Inflammatory macrophage (primary cell): ENCODE measurements at places on chromosomes 2 and 18.

DNA sequence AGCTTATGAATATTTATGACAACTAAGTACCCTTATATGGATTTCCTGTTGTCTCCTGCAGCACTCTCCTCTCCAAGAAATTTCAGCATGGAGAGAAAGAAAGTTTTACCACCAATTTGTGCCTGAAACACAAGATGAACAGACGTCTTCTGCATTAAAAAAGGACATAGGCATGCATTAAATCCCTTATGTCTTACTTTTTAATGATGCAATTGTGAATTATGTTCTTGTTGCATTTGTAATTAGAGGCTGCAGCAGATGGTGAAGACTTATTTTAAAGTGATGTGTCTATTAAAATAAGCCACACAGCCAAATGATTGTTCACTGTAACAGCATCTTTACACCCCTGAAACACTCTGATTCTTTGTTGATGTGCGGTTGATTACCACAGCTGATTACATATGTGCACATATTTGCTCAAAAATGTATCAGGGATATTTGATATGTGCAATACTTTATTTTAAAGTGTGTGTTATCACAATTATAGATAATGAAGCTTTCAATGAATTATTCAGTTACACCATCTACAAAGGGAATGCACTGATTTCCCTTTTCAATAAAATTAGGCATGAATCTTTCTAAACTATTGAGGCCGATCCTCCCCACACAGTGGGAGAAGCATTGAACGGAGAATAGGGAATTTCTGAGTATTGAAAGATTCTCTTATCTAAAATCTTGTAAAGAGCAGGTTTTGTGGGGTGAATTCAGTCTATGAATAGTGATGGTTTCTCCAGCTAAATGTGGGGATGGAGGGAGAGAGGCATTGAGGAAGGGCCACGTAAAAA lies 585.1 kb downstream of the SLC4A3 start:
- no peak for DNase-seq

DNA sequence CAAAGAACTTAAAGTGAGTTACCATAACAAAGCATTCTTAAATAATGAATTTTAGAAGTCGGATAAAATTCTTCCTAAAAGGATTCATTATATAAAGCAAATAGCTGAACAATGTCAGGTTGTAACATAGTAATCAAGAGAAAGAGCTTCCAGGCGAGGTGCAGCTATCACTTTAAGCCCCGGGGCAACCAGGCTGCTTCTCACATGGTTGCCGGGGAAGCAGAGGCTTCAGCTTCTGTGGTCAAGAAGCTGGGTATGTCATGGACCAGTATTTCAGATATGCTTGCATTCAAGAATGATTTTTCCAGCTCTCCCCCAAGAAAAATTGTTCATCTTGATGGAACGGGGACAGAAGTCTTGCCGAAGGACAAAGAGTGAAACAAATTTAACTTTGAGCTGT lies 23.6 kb upstream of the KYNU start:
- no peak for DNase-seq

- no peak for DNase-seq
These were observed 235.4 kb downstream of the ATAD2B start for GRCh38 chr2:23691565-23691964.

DNA sequence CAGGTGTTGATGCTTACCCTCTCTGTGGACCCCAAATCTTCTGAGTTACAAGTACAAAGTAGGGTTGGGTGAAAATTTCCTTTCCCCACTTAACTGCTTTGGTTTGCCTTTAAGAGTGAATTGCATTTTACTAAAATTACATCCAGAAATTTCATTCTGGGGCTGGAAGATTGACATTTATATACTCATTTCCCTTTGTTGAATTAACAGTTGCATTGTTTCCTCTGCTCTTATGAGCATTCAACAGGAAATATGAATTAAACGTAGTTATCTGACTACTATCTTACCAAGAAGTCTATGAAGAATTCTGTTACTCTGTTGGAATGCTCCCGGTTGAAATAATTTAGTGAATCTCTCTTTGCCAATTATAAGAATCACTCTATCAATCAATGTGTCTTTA lies 1231.1 kb upstream of the NXPH2 start:
- DNase-seq = no peak

DNA sequence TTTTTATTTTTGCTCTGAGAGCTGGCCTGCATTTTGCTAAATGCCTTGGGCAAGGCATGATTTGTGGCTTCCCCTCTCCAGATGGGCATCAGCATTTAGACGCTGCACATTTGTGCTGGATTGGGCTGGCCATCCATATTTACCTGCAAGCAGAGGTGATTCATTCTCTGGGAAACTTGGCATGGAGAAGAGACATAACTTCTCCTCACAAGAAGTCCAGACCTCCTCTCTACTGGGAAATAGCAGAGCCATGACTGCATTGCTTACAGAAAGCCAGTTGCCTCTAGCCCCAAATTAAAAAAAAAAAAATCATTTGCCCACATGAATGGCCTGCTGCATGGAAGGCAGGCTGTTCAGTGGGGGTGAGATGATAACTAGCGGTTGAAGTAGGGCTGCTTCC lies 120.1 kb downstream of the ACTR3 start:
- DNase-seq = no peak

GRCh38 chr2:222733846-222734702 lies 62.6 kb downstream of the MOGAT1 start:
- no peak for DNase-seq

DNA sequence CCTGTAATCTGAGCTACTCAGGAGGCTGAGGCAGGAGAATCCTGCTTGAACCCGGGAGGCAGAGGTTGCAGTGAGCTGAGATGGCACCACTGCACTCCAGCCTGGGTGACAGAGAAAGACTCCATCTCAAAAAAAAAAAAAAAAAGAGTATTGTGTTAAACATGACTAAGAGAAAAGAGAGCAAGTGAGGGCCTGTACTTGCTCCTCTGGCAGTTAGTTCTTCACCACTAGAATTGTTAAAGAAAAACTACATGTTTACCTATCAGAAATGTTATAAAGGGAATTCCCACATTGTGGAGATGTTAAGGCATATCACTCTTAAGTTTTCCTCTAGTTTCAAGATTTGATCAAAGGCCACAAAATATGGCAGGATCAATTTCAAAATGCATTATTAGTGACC lies 75.4 kb upstream of the LRATD1 start:
- DNase-seq = no peak

- DNase-seq = no peak
These were observed 150.3 kb upstream of the MMADHC start for GRCh38 chr2:149737896-149738295.

DNA sequence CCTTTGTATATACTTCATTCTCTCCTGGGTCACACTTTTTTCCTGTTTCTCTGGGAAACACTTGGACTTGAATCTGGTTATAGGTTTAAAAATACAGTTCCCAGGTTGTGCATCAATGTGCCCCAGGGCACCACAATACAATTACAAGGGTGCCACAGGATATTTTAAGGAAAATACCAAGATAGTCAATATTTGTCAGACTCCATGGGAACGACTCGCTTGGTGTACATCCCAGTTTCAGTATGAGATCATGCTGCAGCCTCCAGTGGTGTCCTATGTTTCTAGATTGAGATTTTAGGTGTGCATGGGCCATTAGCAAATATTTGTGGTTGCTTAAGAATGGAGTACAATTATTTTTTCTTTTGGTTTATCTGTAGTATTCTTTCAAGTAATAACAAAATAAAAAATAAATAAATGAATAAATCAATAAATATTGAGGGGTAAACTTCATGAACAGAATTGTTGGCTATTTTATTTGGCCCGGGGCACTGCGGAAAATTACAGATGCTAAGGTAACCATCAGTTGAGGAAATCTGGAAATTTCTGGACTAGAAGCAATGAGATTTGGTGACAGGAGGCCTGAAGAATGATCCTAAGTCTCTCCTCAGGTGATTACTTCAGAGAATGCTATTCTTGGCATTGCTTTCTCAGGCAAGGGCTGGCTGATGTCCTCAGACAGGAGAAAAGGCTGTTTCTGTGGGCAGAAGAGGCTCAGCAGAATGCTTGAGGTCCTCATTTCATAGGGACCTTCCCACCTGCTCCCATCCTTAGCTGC lies 649.3 kb upstream of the SOX11 start:
- no peak for DNase-seq
